ENCODE measurements at places on chromosomes 13 and 19.

DNA sequence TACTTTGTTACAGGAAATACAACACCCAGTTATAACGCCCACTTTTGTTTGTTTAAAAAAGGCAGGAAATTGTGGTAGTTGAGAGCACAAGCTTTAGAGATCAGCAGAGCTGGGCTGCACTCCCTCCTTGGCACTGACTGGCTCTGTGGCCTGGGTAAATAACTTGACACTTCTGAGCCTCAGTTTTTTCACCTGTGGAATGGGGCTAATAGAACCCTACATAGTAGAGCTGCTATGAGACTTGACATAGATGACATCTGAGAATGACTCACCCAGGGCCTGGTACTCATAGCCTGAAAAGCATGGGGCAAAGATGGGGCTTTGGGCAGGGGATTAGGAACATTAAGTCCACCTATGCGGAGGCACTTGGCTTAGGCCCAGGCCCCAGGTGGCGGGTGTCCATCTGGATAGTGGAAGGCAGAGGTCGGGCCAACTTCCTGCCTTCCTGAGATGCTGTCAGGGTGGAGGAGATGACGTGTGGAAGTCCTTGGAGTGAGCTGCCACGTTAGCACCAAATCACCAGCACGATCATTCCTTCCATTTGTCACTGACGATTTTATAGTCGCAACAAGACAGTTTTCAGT is 159.1 kb downstream of the KATNAL1 start:
- DNase-seq, result no peak

DNA sequence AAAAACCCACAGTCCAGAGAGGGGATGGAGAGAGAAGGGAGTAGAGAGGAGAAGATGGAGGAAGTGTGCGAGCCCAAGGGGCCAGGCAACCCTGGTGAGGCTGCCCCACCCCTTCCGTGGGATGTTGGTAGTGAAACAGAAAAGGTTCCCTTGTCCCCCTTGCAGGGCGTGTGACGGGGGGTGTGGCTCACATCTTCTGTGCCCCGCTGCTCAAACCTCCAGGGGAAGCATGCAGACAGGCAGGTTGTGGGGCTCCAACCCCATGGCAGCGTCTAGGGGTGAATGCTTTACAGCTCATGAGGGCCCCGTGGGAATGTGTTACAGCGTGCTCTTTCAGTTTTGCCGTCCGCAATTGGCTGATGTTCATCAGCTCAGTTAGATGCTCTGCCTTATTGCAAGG is 14.7 kb upstream of the EVI5L start:
- DNase-seq, result no peak

DNA sequence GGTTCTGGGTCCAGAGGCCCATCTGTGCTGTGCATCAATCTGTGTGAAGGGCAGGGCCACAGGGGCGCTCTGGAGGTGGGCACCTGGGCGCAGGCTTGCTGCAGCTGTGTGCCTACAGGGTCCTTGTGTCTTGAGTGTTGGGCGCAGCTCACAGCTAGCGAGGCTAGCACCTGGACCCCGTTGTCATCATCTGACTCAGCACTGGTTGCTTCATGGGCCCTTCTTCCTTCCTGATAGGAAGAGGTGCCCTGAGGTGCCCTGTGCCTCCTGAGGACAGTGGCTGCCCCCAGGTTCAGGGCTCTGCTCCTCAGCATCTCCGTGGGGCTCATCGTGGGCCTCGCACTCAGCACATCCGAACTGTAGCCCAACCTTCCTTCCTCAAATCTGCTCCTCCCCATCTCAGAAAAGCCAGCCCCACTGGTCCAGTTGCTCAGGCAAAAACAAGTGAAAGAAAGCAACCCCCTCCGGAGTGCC is 54.8 kb downstream of the GATAD2A start:
- DNase-seq, result no peak

- no peak for DNase-seq
Measured at GRCh38 chr13:23751195-23751594, 138.0 kb downstream of the MIPEP start.

DNA sequence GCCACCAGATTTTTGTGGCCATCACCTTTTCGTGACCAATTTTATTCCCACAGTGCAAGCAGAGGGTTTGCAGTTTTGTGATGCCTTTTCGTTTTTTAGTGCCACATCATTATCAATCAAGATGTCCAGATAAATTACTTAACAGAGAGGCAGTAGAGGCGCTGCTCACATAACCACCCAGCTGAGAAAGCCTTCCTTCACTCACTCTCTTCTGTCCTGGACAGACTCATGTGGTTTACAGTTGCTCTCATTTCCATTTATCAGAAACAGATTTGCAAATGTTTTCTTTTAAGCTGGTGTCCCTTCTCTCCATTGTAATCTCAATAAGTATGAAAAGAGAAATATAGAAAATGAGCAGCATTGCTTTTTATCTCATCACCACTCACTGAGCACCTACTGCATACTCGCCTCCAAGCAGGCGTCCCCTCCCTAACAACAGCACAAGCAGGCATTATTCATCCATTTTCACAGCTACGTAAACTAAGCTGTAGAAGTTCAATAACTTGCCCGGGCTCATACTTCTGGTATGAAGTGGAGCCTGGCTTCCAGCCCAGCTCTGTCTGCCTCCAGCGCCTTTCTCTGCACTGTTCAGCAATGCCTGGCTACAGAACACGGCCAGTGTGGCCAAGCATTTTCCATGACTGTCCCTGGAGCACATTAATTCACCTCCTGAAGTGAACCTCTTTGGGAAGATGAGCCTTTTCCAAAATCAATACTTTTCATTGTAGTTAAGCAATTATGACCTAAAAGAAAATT is 34.6 kb upstream of the KATNAL1 start:
- DNase-seq, result no peak

DNA sequence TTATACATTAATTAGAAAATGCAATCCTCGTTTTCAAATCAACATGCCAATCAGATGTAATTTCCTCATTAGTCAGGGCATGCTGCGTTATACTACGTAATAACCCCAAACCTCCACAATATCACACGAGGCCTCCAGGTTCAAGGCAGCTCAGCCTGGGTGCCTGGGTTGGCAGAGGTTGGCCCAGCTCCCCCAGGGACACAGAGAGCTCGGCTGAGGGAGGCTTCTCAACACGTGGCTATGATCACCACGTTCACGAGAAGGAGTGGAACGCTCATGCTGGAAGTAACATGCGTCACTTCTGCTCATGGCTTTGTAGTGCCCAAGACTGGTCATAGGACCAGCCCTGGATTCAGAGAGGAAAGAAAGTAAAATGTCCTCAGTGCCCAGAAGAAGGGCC is 144.9 kb upstream of the SOX1 start:
- no peak for DNase-seq

- no peak for DNase-seq
Measured at GRCh38 chr13:107743983-107744382, 471.4 kb downstream of the LIG4 start.

- no peak for DNase-seq
Measured at GRCh38 chr13:26619358-26619757, 61.9 kb downstream of the WASF3 start.

- no peak for DNase-seq
Measured at GRCh38 chr19:4597278-4597974, 37.9 kb upstream of the SEMA6B start.

DNA sequence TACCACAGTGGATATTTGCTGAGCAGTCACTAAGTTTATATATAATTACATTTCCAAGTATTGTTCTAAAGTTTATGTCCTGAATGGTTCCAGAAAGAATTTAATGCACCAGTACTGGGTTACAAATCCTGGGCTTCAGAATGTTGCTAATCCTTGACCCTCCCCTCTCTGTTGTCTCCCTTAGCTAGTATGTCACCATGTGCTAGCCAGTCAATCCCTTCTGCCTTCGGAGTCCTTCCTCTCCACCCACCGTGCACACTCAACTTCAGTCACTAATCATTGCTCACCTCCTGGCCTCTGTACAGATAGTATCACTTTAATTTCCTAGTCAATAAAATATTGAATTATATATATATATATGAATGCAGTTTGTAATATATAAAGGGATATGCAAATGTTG is 7.5 kb downstream of the FAM124A start:
- DNase-seq, result no peak

All from stimulated activated CD4-positive, alpha-beta T cell treated with anti-CD3 and anti-CD28 coated beads, Interleukin-12 subunit alpha, Interleukin-12 subunit beta, amount 100 ng/mL, for 24 hours (primary cell).